Stimulated activated CD8-positive, alpha-beta memory T cell treated with anti-CD3 and anti-CD28 coated beads, Interleukin-7, amount 100 ng/mL, for 1 hour (primary cell): ENCODE measurements at places on chromosomes 6 and 20.

GRCh38 chr6:31304683-31305082, 32.8 kb upstream of the HLA-C start:
- DNase-seq: no peak

GRCh38 chr20:10004900-10005299, 29.9 kb upstream of the ANKEF1 start:
- DNase-seq: no peak

- no peak for DNase-seq
These were observed 34.6 kb upstream of the SRPK1 start for GRCh38 chr6:35955521-35955920.

- no peak for DNase-seq
These were observed 349.0 kb downstream of the CBLN4 start for GRCh38 chr20:55656231-55656775.

GRCh38 chr6:166551754-166552495, 34.6 kb downstream of the RAMACL start:
- DNase-seq: no peak

DNA sequence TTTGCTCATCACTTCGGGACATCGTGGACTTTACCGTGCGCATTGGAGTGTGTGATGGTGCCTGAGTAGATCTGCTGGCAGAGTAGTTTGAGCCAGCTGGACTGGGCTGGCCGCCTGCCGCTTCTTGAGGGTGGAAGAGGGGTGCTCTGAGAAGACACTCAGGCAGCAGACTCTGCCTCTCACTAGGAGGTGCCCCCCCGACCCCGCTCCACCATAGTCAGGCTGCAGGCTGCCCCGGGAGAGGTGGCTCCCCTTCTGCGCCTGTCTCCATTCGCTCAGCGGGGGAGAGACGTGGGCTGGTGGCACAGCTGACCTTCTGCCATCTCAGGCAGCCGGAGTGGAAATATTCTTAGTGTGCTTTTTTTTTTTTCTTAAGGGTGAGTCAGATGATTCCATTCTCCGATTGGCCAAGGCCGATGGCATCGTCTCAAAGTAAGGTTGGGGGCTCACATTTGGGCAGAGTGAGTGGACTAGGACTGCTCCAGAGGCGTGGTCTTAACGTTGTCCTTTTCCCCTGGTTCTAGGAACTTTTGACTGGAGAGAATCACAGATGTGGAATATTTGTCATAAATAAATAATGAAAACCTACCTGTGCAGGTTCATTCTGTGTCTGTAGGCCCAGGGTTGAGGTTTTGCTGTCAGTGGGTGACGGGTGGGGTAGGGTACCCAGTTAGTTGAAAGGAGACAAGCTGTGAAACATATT, 1.2 kb downstream of the RPS21 start:
- no peak for DNase-seq

DNA sequence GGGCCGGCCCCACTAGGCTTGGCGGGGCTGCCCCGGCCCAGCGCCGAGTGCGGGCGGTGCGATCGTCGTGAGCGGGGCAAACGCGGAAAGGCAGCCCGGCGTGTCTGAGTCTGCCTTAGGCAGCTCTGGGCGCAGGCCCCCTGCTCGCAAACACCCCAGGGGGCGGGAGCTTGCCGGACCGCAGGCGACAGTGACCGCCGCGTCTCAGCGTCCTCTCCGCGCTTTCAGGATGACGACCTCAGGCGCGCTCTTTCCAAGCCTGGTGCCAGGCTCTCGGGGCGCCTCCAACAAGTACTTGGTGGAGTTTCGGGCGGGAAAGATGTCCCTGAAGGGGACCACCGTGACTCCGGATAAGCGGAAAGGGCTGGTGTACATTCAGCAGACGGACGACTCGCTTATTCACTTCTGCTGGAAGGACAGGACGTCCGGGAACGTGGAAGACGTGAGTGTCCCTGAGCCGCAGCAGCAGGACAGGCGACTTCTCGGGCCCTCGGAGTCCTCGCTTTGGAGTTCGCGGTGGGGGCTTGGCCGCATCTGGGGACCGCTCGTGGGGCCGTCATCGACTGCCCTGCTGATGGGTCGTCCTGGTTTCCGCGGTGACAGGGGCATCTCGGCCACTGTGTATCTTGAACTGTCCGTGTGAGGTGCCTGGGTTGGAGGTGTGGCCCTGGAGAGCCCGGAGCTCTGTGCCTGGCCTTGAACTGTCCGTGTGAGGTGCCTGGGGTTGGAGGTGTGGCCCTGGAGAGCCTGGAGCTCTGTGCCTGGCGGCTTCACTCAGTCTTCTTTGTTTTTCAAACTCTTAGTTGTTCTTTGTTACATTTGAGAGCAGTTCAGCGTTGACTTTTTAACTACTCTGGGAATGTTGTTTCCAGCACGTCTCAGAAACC, 786 bp downstream of the ADRM1 start:
- DNase-seq: no peak

- DNase-seq: no peak
These were observed 17.4 kb upstream of the AKAP7 start for GRCh38 chr6:131117878-131118277.

- DNase-seq: no peak
These were observed 136.7 kb upstream of the RNF217 start for GRCh38 chr6:124825564-124825963.

GRCh38 chr20:51972056-51972455, 169.7 kb upstream of the SALL4 start:
- DNase-seq: no peak

DNA sequence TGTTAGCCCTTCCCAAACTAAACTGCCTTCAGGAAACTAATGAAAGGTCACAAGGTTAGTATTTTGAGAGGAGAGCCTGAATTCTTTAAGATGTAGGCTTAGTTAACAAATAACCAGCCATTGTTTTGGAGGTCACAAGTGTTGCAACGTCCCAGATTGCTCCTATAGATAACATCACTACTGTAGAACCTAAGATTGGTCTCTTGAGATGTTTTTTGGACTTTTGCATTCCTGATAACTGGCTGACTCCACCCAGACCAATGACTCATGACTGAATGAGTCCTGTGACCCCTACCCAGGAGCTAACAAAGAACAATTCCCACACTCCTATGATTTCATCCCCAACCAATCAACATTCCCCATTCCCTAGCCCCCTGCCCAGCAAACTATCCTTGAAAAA, 178.8 kb downstream of the SCP2D1 start:
- no peak for DNase-seq

DNA sequence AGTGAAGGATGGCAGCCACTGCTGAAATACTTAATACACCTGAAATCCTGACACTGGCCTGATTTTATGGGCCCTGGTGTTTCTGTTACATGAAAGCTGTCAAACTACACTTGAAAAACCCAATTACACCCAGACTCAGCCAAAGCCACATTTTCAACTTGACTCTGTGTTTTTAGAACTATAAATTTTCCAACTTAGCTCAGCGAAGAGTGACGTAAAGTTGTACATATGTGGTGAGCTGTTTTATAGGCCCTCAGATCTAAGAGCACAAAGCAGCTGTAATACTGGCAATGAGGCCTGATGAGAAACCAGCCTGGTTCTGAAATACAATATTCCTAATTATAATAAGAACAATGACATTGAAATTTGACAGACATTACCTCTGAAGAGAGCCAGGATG, 18.6 kb downstream of the SCML4 start:
- no peak for DNase-seq

- DNase-seq: no peak
These were observed 22.4 kb upstream of the TASP1 start for GRCh38 chr20:13661070-13661685.

GRCh38 chr6:154167126-154167525, 128.1 kb downstream of the OPRM1 start:
- DNase-seq: no peak

- DNase-seq: no peak
These were observed 137.9 kb upstream of the BMP2 start for GRCh38 chr20:6629564-6629963.

DNA sequence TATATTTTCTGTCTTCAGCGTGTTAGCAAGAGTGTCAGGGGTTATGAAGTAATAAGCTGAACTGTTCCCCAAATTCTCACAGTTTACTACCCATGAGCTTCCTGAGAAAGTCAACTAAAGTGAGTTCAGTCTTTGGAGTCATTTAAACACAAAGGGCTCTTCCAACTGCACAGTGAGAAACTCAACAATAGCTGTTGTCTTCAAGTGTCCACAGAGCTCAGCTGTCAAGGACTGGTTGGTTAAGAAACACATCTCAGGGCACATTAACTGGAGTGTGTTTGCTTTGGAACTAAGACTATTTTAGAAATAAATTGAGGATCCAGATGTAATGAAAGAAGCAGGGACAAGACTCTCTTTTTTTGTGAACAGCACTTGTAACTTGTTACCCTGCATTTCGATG, 241.4 kb upstream of the SOX4 start:
- DNase-seq: no peak

DNA sequence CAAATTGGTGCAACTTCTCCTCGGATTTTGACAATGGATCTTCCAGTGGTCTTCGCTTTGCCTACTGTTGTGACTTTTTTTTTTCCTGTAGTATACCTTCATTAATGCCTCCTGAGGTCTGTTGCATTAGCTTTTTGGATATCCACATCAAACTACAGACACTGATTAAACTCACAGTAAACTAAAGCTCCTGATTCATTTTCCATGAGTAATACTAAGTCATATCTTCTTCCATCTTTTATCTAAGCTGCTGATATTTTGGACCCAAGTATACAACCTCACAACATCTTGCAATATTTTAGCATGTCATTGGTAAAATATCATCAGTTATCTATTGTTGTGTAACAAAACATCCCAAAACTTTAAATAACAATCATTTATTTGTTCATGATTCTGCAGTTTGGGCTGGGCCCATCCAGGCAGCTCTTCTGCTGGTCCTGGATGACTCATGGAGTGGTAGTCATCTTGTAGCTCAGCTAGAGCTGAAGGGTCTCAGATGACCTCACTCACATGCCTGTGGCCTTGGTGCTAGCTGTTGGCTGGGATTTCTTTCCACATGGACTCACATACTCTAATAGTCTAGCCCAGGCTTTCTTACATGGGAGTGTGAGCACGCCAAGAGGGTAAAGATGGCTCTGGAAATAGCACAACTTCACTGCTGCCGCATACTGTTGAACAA, 78.3 kb upstream of the SRSF6 start:
- DNase-seq: no peak

DNA sequence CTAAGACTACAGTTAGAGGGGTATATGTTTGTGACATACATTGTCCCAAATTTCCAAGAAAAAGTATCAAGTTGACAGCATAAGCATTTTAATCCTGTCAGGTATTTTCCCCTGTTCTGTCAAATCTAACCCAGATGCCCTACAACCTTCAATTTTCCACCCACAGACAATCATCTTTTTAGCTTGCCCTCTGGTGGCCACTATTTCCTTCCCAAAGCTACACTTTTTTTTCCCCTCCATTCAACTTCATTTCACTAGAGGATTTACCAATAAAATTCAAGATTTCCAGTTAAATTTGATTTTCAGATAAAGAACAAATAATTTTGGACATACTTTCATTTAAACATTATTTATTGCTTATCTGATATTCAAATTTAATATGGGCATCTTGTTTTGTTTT, 286.6 kb downstream of the TENT5A start:
- no peak for DNase-seq
